ENCODE measurements at places on chromosomes 3 and 15.

DNA sequence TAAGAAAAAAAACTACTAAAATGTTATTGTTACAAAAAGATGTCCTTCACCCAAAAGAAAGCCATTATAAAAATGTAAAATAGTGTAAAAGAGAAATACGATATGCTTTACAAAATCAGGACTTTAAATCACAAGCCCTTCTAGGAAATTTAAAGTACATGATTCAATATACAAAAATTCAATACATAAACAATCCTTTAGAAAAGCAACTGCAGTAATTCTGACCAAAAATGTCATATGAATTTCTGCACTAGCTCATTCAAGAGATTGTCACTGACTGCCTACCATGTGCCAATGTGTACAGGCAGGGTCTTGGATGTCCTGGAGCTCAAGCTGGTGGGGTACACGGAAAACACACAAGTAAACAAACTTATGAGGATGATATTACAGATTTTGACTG is 2.5 kb downstream of the MORC1 start:
- DNase-seq = no peak

GRCh38 chr3:127082066-127082465 is 99.2 kb downstream of the PLXNA1 start:
- DNase-seq = no peak

DNA sequence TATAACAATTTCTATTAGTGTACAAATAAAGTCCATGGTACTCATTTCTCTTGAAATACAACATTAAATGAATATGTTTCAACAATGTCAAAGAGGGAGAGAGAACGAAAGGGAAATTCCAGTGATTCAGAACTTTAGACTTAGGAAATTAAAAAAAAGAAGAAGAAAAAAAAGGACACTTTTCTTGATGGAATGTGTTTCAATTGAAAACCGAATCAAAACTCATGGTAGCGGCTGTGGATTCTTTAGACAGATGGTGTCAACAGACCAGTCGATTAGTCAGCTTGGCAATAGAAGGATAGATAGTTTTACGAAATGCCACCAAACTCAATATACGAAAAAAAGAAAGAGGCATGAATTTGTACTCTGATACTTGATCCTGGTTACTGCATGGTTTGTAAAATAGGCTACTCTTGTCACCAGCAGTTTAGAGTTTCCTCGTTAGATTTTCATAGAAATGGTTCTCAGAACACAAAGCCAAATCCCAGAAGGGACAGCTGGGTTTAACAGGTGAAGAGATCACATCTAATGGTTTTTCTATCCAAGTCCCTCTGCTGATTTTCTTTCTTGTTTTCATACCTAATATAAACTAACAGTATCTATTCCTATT is 793.5 kb downstream of the ROBO1 start:
- DNase-seq = no peak

- DNase-seq = no peak
Observed at GRCh38 chr3:193830791-193831191, 237.8 kb downstream of the OPA1 start.

- DNase-seq = no peak
Observed at GRCh38 chr3:81823882-81824395, 62.5 kb upstream of the GBE1 start.

- DNase-seq = no peak
Observed at GRCh38 chr3:63193647-63194046, 84.5 kb upstream of the SYNPR start.

GRCh38 chr3:56989977-56990640 is 70.4 kb upstream of the SPATA12 start:
- DNase-seq = no peak

DNA sequence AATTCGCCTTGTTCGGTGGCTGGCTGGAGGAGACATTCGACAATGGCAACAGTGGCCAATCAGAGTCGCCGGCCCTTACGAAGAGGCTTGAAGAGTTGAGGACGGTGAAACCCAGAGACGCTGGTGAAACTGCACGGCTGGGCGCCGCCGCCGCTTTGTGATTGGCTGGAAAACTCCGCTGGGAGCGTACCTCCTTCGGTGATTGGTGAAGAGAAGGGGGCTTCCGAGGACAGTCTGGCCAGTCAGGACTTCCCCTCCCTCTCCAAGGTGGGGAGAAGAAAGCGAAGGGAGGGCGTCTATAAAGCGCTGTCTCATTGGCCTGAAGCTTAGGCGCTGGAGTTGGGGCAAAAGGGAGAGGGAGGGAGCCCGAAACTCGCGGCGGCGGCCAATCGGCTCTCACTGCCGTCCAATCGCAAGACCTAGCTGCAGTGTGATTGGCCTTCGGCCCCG is 554 bp upstream of the GSK3B start:
- peak; percentile 96 for DNase-seq

GRCh38 chr3:164306042-164306441 is 772.3 kb downstream of the SI start:
- no peak for DNase-seq
